Upper lobe of right lung (tissue), 1 donor: ENCODE measurements at places on chromosomes 11 and 22.

DNA sequence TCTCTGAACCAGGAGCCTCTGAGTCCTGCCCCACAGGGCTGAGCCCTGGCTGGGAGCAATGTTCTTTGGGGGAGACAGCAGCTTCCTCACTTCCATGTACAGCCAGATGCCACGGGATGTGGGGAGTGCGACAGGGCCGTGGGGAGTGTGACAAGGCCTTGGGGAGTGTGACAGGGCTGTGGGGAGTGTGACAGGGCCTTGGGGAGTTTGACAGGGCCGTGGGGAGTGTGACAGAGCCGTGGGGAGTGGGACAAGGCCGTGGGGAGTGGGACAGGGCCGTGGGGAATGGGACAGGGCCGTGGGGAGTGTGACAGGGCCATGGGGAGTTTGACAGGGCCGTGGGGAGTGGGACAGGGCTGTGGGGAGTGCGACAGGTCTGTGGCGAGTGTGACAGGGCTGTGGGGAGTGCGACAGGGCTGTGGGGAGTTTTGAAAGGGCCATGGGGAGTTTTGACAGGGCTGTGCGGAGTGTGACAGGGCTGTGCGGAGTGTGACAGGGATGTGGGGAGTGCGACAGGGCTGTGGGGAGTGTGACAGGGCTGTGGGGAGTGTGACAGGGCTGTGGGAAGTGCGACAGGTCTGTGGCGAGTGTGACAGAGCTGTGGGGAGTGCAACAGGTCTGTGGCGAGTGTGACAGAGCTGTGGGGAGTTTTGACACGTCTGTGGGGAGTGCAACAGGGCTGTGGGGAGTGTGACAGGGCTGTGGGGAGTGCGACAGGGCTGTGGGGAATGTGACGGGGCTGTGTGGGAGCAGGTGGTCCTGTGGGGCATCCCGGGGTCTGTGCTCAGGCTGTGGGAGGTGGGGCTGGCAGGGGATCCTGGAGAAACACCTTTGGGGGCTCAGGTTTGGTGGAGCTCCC lies 6.6 kb upstream of the KRTAP5-6 start:
- DNase-seq: no peak

GRCh38 chr11:77421041-77421723 lies 52.7 kb downstream of the PAK1 start:
- DNase-seq: no peak

- no peak for DNase-seq
Observed at GRCh38 chr11:132559331-132560036, 972.8 kb downstream of the OPCML start.

GRCh38 chr22:36304429-36304828 lies 51.5 kb downstream of the APOL1 start:
- no peak for DNase-seq

GRCh38 chr11:103541186-103541795 lies 432.1 kb downstream of the DYNC2H1 start:
- no peak for DNase-seq

- DNase-seq: no peak
Observed at GRCh38 chr11:70414341-70415100, 16.2 kb downstream of the CTTN start.

GRCh38 chr11:12160231-12160630 lies 49.8 kb downstream of the MICAL2 start:
- DNase-seq: no peak

DNA sequence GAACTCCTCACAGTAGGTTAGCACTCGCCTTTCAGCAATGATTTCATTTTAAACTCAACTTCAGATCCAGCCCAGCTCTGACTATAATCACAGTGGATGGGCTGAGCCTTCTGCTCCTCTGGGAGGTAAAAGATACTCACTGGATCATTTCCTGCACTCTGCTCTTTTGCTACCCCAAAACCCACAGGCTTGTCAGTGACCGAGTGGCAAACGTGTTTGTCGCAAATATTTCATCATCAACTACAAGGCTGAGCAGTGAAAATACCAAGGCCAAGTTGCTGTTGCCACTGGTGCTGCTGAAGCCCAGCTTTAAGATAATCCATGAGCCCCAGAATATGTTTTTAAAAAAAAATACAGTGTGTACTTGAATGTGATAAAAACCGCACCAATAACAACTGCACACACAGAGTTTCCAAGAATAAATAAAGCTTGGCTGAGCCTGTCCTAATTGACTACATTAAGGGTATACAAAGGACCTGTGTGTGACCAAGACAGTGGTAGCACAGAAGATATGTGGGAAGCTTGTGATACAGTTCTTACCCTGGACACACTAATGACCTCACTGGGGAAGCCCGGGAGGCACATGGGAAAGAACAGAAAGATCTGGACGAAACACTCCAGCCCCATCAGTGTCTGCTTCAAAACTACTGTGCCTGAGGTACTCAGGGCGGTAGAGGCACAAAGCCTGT lies 41.3 kb downstream of the ABTB2 start:
- no peak for DNase-seq

DNA sequence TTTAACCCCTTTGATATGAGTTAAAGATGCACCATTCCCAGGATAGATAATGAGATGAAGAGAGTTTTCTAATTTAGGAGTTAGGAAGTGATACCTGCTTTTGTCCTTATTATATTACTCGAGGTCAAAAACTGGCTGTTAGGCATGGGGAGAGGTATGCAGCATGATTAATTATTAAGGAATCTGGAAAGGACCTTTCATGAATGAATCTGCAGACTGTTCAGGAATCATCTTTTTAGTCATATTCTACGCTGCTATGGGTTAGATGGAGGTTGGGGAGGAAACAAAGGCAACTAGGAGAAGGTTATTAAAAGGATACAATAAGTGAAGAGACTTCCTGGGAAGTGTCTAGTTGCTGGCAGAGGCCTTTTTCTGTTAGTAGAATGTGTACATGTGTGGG lies 492.4 kb upstream of the CCDC90B start:
- no peak for DNase-seq

- no peak for DNase-seq
Observed at GRCh38 chr11:84671325-84671999, 955.7 kb downstream of the DLG2 start.

GRCh38 chr11:8228231-8228630 lies 35.4 kb downstream of the LMO1 start:
- DNase-seq: peak; percentile 35

GRCh38 chr11:111612224-111612623 lies 10.0 kb downstream of the SIK2 start:
- DNase-seq: no peak

DNA sequence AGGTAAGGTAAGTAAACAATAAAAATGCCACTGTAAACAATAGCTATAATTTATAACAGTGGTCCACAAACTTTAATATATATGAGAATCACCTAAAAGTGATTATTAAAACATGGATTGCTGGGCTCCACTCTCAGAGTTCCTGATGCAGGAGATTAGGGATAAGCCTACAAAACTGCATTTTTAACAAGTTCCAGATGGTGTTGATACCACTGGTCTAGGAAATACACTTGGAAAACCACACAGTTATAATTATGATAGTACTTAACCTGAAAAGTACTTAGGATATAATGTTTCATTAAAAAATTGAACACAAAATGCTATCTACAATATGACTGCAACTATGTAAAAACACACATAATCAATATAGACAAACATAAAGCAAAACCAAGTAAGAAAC lies 20.4 kb downstream of the FCHSD2 start:
- no peak for DNase-seq

- no peak for DNase-seq
Observed at GRCh38 chr22:22463855-22464540, 44.5 kb downstream of the ZNF280B start.

DNA sequence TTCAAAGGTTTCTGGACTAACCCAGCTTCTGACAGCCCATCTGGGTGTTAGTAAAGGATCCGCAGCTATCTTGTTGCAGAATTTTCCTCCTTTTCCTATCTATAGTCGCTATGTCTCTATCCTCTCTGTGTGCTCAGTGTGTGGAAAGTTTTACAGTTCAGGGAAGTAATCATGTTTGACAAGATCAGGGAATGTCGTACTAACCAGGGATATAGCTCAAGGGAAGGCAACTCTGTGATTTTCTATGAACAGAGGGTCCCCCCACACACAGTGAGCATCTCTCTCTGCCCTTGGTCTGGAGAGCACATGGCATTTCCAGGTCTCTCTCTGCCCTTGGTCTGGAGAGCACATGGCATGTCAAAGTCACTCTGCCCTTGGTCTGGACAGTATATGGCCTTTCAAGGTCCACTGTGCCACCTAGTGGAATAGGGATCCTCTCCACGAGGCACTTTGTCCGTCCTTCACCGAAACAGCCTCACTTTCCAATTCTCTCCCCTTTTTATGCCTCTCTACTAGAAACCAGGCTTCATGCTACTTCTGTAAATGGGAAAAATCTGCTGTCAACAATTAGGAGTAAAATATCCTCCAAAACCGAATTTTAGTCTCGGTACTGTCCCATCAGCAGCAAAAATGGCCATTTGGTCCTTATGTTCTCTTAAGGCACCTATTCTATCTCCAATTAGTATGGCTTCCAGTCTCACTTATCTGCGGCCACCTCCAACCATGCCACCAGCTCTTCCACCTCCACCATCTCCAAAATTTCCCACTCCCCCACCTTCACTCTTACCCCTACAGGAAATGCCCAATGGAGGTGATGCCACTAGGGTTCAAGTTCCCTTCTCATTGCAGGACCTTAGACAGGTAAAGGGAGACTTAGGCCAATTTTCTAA lies 88.7 kb downstream of the IGLL5 start:
- no peak for DNase-seq
